ENCODE measurements at places on chromosomes 7 and 10. TPM values are rescaled to one million over a fixed set of nuclear protein-coding genes. Genes with fewer than 3 reads are reported as not detected.

DNA sequence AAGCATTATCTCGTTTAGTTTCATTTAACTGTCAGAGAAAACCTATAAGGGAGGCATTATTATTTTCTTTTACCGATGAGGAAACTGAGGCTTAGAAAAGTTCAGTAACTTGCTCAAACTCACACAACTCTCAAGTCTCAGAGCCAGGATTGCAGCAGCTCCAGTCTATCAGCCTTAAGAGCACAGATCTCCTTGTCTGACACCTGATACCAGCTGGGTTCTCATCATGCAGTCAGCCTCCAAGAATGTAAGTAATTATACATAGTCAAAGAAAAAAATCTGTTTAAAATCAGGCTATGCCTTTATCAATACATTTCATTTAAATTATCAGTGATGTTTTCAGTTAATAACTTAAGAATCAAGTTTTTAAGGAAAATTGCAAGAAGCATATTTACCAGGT, 236.6 kb upstream of the TCF7L2 start:
- H3K27ac ChIP-seq = no peak overlapping the region
- H3K36me3 ChIP-seq = peaks cover 3% of the 10 kb centered on the region
- no peak overlapping the region for H3K4me3 ChIP-seq
- no peaks in the 10 kb centered on the region for H3K4me1 ChIP-seq

DNA sequence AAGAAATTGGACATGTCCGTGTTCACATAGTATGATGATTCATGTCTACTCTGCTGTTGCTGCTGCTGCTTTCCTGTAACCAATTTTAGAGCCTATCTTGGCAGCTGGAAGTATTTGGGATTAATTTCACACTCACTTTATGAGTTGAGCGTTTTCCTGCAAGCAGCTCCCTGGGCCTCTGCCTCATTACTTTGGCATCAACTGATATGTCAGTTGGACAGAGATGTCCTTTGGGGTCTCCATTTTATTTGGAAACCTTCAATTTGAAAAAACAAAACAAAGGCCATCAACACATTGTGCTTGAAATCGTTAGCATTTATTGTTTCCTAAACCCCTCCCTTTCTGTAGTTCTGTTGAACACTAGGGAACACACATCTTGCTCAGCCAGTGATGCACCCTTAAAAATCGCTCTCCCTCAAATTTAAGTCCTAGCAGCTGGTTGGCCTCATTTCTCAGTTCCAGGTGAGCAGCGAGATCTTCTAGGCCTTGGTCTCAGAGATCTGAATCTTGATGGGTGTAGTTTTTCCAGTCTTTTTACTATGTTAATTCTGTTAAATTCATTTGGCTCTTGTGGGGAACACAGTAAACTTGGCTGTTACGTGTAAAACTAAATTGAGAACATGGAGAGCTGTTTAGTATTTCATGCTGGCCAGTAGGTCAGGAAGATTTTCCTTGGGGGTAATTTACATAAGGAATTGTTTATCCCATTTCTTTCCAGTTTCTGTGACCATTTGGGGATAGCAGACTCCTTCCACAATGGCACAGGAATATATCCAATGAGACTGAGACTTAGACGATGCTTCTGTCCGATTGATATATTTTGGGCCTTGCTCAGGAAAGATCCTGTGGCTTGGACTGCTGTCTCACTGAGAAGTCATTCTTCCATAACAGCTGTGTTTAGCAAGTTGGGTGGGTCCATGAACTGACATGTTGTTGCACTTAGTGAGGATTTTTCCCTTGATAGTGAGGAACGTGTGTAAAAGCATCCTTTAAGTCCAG, 371.6 kb downstream of the BBS9 start:
- H3K27me3 ChIP-seq = no peaks in the 10 kb centered on the region
- no peak for DNase-seq
- no peaks in the 10 kb centered on the region for H3K36me3 ChIP-seq
- H3K4me1 ChIP-seq = no peaks in the 10 kb centered on the region
- H3K27ac ChIP-seq = no peak overlapping the region

GRCh38 chr10:129704225-129704624, 237.2 kb downstream of the MGMT start:
- H3K27ac ChIP-seq = no peak overlapping the region
- no peak overlapping the region for H3K4me3 ChIP-seq
- no peaks in the 10 kb centered on the region for H3K4me1 ChIP-seq
- no peak for DNase-seq

DNA sequence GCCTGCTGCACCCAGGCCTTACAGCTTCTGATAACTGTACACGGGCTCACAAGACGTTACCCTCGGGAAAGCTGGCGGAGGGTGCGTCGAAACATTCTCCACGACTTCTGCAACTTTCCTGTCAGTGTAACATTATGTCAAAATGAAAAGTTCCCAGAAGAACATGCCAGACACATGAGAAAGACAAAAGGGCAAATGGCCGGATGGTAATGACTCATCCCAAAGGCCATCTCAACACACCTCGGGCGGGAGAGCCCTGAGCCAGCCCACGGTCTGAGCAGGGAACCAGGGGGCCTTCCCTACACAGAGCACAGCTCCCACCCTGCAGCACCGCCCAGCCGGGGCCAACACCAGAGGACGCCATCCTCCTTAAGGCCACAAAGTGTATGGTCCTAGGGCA, 118.7 kb downstream of the MAD1L1 start:
- DNase-seq = no peak
- H3K4me3 ChIP-seq = no peak overlapping the region
- H3K4me1 ChIP-seq = peaks cover 30% of the 10 kb centered on the region
- H3K27me3 ChIP-seq = no peaks in the 10 kb centered on the region

GRCh38 chr10:30804478-30805055, 175.0 kb upstream of the LYZL2 start:
- no peak overlapping the region for H3K27ac ChIP-seq
- H3K4me1 ChIP-seq = no peaks in the 10 kb centered on the region

Gene CNNM1
- total RNA-seq = 0.08 TPM
